Hematopoietic multipotent progenitor cell (in vitro differentiated cells): ENCODE measurements at places on chromosomes 1 and 21. TPM values are rescaled to one million over a fixed set of nuclear protein-coding genes. Genes with fewer than 3 reads are reported as not detected.

Gene WNT3A
- not detected for total RNA-seq

DNA sequence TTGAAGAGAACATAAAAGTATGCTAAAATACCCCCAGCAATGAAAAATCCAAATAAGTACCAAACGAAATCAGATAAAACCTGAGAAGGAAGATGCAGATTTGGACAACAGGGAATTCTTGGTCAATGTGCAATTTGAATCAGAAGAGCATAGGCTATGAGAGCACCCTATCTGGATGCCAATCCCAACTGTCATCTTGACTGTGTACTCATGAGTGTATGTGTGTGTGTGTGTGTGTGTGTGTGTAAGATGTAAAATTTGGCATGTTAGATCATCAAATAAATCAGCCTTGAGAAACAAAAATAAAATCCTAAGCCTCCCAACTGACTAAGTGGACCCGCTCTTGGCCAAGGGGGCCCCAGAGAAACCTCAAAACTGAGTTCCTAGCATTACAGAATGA, 18.0 kb upstream of the SPRR2G start:
- no peak for DNase-seq

Gene CNN3
- total RNA-seq: 6.2 TPM

GRCh38 chr1:66605419-66605997, 71.6 kb downstream of the SGIP1 start:
- no peak for DNase-seq

GRCh38 chr1:115557715-115558114, 84.1 kb upstream of the VANGL1 start:
- no peak for DNase-seq

DNA sequence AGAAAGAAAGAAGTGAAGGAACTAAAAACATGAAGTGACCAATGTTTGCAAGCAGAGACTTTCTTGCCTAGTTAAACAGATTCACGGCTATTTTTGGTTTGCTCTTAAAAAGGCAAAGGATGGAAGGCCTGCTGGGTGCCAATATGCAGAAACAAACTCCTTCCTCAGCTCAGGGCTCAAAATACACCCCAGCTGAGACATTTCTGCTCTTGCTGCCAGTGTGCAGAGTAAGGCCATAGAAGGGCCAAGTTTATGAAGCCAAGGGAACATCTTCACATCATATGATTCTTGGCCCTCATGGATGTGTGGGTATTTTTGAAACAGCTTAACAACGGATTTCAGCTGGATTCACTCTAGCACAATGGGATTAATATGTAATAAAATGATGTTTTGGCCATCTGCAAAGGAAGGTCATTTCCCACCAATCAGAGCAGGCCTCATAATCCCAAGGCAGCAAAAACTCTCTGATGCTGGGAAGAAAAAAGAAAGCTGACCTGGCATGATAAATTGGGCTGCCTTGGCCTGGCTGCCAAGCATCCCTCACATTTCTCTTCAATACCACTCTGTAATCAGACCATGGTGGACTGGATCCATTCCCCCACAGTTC, 70.7 kb downstream of the CAPZB start:
- DNase-seq: no peak

DNA sequence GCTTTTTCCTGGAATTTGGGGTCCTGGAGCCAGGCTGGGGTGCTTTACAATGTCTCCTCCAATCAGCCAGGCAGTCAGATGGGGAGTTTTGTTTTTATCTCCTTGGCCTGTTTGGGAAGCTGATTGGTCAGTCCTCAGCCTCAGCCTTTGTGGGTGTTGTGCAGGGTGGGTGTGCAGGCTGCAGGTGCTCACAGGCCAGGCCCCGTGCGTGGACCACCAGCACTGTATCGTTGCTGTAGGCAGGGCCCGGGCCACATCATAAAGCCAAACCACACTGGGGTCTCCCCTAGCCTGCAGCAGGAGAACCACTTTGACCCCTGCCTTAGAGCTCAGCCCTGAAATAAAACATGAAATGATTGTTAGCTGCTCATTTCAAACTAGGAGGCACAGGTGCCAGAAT, 8.6 kb downstream of the PRDM16 start:
- DNase-seq: no peak

GRCh38 chr1:44543786-44544185, 130.5 kb downstream of the TMEM53 start:
- no peak for DNase-seq

Gene C1orf226
- total RNA-seq: 0.27 TPM

DNA sequence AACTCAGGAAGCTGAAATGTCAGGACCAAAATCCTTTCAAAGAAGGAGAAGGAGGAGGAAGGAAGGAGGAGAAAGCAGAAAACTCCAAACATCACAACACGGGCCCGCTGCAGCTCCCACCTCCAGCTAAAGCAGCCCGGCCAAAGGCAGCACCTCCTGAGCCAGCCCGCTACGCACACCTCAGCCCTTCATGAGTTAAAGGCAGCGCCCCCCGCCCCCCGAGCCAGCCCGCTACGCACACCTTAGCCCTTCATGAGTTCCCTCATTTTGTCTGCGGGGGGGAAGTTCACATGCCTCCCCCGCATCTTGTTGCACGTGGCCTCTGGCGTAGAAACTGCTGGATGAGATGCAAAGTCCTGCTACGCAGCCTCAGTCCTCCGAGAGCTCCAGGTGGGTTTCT, 90.7 kb upstream of the ARHGEF16 start:
- no peak for DNase-seq

Gene OPRD1
- not detected for total RNA-seq

Gene TNFRSF4
- 4.3 TPM for total RNA-seq

DNA sequence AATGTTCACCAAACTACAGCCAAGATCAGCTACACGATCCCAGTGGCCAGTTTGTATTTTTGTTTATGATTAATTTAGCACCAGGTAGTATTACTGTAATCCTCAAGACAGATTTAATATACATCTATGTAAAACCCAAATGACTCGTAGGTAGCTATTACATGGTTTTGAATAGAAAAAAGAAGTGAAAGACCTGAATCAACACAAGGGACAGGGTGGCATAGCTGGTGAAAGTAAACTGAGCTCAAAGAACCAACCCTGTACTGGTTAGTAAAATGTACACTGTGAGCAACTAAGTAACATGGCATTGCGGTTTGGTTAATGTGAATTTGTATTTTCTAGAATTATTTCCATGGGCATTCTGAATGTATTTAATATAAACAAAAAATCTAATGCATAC, 8.8 kb downstream of the GPATCH2 start:
- DNase-seq: no peak

DNA sequence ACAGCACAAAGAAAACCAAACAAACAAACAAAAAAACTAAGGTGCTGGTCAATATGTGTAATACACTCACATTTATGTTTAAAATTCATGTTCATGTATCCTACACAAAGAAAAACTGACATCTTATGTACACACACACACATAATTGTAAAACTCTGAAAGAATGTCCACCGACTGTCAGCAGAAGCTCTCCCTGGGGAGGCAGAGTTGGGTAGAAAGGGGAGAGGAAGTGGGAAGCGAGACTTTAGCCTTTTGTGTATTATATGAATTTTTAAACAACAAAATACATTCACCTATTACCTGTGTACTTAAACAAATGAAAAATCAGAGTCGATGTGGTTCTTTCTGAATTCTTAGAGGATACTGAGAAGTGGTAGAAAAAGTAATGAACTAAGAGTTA, 88.3 kb downstream of the ABCA4 start:
- DNase-seq: no peak

DNA sequence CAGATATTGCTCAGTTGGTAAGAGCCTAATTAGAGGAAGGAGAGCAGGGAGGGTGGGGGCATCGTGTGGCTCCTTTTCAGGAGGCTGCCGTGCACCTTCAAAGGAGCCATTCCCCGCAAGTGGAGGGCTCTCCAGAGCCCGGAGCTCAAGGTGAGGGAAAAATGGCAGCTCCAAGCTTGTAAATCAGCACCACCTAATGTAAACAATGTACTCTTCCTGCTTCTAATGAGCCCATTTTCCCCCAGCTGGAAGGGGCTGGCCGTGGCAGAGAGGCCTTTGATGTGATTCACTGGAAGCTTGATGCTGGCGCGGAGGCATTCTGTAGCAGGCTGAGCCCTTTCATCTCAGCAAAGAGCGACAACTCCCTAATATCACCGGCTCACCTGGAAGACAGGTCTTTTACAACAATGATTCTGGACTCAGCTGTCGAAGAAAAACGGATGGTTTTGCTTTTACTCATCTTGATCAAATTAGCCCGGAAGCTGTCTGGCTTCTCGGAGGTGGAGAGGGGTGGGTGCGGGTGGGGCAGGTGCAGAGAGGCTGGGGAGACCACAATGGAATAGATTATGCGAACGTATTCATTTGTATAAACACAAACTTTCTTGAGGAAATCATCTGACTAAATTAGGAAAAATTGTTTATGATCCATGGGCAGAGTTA, 112.5 kb downstream of the RRAGC start:
- DNase-seq: no peak

DNA sequence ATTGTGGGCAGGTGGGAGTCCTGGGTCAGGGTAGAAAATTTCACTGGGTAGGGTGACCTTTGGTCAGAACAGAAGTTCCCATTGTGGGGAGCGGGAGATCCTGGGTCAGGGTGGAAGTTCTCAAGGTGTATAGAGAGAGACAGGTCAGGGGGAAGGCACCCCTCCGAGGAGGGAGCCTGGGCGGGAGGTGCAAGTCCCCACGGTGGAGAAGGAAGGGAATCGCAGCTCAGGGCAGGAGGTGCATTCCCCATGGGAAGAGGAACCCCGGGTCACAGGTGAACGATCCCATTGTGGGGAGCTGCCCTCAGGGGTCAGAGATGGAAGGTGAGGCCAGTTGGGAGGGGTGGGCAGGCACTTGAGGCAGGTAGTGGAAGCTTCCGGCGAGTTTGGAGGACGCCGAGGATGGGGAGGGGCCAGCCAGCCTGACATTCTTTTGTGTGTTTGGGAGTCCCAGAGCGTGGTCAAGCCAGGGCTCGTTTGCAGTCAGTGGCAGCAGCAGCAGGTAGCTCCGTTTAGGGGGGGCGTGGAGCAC, 637 bp downstream of the LYPLA2 start:
- DNase-seq: no peak

DNA sequence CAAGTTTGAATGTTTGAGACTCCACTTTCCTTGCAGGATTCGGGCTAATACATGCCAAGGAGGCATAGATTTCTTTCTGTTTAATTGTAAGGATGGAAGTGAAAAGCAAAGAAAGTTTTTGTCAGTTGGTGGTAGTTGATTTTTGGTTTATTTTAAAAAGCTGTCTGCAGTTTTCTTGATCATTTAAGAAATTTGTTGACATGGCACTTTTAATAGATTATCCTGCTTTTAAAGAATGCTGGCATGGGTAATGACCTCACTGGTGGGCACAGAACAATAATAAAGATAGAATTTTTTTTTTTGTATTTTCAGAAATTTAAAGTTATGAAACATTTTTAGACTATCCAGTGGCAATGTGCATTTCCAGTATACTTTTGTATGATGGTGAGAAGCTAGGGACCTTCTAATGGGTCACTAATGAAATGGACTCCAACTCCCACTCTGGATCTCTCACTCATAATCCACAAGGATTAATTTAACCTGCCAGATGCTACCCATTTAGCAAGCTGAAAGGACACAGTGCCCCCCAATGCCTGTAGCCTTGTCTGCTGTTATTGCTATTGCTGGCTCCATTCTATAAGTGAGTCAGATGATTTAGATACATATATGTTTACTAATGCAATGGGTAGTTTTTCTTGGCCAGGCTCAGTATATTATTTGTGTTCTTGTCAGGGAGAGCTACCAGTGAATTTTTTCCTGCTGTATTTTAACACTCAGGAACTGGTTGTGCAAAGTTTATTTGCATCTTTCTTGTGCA, 190.2 kb upstream of the SGIP1 start:
- DNase-seq: no peak
